ENCODE measurements at places on chromosomes 16 and 17.

DNA sequence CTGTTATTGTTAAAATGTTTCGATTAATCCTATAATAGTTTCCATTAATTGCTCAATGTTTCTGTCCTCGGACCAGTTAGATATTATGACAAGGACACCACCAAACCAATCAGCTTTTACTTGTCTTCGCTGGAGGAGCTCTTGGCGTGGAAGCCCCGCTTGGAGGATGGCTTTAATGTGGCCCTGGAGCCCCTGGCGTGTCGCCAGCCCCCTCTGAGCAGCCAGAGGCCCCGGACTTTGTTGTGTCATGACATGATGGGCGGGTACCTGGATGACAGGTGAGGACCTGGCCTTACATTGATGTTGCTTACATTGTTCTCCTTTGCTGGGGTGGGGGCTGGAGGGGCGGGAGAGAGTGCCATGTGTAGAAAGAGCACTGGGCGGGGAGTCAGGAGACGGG is 3.0 kb downstream of the ENGASE start:
- DNase-seq = no peak

DNA sequence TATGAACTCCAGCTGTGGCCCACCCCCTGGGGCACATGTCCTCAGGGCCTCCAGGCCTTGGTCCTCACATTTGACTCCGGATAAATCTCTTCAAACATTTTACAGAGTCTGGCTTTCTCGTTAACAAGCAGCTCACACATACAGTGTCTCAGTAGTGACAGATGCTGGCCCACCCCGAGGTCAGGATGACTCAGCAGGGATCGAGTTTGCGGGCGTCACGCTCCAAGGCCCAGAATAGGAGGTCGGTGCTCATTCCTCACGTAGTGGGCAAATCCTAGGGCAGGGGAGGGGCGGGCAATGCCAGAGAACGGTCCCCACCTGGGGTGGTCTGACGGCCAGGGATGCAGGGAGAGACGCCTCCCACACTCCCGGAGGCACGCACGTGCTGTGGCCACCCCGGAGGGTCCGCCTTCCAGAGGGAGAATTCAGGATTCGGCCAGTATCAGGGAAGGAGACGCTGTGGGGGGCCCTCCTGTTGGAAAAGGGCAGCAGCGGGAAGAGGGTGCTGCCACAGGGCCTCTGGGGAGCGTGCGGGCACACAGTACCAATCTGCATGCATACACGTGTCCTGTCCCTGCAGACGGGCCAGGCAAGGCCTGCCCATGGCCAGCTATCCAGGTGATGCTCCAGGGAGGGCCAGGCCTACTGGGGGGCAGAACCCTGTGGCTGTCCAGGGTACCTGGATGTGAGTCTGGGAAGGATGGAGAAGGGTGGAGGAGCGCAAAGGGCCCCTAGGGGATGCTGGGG is 8.6 kb downstream of the SLC7A5 start:
- DNase-seq = peak; percentile 64

GRCh38 chr16:78878570-78878969 is 722.0 kb downstream of the MAF start:
- DNase-seq = no peak

DNA sequence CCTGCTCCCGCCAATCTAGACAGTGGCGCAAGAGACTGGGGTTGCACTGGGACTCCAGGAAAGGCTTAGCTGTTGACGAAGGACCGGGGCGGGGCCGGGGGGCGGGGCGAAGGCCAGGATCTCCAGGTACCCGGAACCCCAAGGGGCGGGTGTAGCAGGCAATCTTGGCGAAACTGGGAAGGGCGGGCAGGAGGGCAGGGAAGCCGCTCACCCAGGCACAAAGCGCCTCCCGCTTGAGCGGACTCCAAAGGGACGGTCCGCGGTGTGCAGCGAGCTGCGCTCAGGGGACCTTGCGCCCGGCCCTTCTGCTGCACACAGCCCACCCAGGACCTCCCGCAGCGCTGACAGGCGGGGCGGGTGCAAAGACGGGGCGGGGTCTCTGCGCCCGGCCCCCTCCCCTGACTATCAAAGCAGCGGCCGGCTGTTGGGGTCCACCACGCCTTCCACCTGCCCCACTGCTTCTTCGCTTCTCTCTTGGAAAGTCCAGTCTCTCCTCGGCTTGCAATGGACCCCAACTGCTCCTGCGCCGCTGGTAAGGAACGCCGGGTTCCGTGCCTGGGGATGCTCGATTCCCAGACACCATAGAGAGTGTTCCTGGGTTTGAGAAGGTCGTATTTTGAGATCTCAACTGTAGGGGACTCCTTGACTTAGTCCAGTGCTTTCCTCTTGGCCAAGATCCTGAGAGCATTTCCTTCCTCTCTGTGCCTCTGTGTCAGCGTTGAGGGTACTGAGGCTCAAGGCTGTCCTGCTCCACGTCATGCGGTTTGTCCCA is at the start of gene MT1F:
Gene MT1F (plus strand): TSS at position 405 of the 772 bp plus-strand sequence. CDS start 100 bp downstream, at position 505.
- DNase-seq = no peak

DNA sequence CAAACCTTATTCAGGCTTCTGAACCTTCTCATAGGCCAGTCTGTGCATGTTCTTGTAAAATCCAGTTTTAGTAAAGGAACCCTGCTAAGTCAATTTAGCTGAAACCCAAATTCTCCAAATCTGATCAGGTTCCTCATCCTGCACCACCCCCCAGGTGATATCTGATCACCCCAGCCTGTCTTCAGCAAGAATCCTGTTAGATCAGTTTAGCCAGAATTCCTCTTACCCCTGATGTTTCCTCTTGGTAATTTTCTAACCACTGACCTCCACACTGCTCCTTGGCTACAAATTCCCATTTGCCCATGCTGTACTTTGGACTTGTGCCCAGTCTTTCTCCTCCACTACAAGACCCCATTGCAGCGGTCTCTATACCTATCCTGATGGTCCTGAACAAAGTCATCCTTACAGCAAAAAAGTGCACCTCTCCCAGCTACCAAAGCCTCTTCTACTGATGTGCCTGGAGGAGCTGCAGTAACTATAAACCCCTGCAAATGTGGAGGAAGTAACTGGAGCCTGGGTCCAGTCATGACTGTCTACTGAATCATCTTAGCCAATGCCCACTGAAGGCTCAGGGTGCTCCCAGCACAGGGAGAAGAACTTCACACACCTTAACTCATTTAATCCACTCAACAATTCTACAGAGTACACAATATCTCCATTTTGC is 23.8 kb downstream of the TEX14 start:
- no peak for DNase-seq

GRCh38 chr16:28145796-28146195 is 66.0 kb downstream of the XPO6 start:
- no peak for DNase-seq

DNA sequence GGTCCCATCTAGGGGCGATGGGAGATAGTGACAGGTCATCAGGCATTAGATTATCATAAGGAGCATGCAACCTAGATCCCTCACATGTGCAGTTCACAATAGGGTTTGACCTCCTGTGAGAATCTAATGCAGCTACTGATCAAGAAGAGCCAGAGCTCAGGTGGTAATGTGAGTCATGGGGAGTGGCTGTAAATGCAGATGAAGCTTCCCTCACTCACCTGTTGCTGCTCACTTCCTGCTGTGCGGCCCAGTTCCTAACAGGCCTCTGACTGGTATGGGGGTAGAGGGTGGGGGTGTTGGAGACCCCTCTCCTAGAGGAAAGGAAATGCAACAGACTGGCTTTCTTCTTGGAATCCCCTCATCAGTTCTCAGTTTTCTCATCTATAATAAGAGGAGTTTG is 131.4 kb downstream of the CA10 start:
- no peak for DNase-seq

Measured in AG10803 (cell line).